ENCODE measurements at places on chromosomes 2 and 18.

DNA sequence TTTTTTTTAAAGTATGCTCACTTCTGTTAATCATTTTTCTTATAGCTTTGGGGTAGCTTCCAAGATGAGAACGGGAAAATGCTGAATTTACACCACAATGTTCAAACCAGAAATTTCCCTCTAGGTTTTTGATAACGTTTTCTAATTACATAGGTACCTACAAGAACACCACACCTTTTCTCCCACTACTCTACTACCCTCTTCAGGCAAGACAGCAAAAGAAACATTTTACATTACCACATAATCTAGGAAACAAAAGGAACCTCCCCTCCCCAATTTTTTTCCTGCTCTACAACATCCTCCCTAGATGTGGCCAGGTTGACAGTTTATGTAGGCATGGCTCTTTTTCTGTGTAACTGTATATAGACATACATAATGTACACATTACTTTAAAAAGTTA, 32.4 kb downstream of the NDUFAF7 start:
- DNase-seq: no peak

- no peak for DNase-seq
Observed at GRCh38 chr2:241001413-241002274, 3.2 kb downstream of the SNED1 start.

GRCh38 chr2:161033059-161033660, 127.1 kb upstream of the TANK start:
- DNase-seq: no peak

DNA sequence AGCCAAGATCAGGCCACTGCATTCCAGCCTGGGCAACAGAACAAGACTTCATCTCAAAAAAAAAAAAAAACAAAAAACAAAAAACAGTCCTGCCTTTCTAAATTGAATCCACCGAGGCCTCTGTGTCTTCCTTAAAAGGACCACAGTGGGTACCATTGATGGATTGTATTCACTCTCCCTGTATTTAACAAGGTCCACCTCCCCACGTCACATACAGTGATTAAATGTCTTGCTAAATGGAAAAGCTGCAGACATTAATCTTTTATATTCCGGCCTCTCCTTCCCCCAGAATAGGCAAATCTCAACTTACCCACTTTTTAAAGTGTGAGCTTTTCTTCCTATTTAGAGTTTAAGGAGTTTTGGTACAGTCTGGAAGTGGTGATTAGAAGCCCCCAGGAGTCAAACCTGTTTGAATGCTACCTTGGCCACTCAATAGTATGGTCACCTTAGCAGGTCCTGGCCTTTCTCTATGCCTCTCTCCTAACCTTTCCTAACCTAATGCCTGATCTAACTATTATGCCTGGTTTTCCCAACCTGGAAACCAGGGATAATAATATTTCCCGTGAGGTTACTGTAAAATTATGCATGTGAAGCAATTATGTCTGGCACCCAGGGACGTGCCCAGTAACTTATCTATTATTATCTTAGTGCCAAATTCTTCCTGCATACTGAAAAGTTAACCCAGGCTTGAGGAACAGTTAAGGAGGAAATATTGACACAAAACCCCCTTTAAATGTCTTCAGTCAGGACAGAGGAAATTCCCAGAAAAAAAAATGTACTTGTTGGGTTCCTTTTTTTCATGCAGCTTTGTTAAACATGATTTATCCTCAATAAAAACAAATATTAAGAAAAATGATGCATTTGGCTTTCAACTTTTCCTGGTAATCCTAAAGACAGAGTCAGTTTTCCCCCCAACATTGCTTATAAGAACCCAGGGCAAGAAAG, 3.1 kb downstream of the NFE2L2 start:
- DNase-seq: peak; percentile 0

GRCh38 chr2:96336104-96336775, 674 bp downstream of the NCAPH start:
- DNase-seq: no peak

GRCh38 chr2:48693645-48694044, 61.9 kb downstream of the LHCGR start:
- DNase-seq: no peak

- DNase-seq: no peak
Observed at GRCh38 chr2:147173189-147173581, 671.6 kb upstream of the ACVR2A start.

DNA sequence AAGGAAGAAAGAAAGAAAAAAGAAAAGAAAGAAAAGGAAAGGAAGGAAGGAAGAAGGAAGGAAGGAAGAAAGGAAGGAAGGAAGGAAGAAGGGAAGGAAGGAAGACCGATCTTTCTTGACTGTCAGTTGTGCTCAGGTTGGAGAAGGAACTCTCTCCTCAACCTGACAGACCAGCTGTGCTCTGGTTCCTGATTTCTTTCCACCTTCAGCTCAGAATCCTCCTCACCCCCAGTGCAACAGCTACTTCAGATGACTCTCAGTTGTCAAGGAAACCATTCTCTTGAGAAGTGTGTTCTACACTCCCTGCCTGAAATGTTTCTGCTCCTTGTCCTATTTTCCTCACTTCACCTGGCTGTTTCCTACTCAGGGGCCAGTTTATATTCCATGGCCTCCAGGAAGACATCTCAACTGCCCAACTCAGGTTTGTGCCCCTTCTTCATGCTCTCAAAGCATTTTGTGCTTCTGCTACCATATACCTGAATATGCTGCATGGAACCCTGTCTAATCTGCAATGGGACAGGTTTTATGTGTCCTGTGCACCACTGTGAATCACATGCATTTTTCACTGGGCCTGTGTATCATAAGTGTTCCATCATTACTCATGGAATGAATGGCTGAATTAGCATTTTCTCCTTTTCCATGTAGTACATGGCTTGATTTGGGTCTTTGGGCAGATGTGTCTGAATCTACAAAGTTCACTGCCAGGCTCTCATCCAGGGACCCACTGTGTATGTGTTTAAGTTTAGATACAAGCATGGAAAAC, 32.8 kb upstream of the DOCK10 start:
- no peak for DNase-seq

GRCh38 chr2:20551260-20551944, 99.5 kb downstream of the HS1BP3 start:
- DNase-seq: no peak

DNA sequence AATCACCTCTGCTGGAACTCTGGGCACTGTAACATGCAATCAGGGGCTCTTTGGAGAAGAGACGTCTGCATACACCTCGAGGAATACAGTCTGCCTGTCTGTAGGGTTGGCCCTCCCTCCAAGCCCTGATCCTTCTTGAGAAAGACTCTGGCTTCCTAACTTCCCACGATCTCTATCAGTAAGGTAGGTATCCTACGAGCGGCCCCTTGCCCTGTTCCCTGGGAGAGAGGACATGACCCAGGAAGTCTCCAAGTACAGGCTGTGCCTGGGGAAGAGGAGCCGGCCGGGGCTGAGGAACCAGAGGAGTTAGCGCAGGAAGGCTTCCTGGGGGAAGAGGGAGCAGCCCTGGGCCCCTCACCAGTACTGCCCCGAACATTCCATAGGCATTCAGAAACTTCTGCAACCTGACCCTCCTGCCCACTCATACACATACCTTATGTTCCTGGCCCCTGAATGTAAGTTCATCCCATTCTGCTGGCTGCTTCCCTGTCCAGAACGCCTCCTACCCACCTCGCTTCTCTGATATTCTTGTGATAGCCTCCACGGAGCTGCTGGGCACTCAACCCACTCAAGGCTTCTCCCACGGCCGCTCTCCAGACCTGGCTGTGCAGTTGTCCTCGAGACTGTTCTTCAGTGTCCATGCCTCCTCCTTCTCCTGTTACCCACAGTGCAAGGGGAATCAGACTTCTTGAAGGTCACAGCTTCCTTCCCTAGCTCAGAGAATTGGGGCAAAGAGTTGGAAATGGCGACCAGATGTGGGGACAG, 116.1 kb downstream of the CYP26B1 start:
- DNase-seq: no peak

GRCh38 chr2:138267902-138268254, 233.7 kb upstream of the SPOPL start:
- DNase-seq: no peak

GRCh38 chr18:36559149-36559857, 261.8 kb downstream of the FHOD3 start:
- no peak for DNase-seq

DNA sequence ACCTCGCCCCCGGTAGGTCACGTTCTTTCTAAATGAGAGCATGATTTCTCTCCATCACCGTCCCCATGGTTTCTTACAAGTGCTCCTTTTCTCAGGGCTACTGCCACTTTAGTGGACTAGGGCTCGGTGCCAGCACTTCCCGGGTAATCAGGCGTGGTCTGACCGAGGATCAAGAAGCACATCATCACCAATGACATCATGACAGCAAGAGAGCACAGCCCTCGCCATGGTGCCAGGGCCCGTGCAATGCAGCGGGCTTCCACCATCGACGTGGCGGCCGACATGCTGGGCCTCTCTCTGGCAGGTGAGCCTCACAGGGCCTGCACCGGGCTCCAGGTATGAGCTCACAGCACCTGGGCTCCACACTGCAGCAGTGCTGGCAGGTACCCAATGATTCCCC, 75.2 kb downstream of the INPP4A start:
- DNase-seq: no peak

DNA sequence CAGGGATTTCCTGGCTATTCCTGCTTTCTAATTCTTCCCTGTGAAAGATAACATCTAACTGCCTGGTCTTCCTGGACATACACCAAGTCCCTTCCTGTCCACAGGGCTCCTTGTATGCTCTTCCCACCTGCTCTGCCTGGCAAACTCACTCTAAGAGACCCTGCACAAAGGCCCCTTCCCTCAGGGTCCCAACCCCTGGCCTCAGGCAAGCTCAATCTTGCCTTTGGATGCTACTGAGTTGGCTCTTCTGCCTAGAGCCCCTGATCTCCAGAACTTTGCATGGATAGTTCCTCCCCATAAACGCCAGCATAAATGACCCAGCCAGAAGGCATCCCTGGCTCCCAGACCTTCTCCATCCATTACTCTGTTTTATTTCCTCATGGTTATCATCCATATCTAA, 98.3 kb upstream of the OTOS start:
- DNase-seq: no peak

DNA sequence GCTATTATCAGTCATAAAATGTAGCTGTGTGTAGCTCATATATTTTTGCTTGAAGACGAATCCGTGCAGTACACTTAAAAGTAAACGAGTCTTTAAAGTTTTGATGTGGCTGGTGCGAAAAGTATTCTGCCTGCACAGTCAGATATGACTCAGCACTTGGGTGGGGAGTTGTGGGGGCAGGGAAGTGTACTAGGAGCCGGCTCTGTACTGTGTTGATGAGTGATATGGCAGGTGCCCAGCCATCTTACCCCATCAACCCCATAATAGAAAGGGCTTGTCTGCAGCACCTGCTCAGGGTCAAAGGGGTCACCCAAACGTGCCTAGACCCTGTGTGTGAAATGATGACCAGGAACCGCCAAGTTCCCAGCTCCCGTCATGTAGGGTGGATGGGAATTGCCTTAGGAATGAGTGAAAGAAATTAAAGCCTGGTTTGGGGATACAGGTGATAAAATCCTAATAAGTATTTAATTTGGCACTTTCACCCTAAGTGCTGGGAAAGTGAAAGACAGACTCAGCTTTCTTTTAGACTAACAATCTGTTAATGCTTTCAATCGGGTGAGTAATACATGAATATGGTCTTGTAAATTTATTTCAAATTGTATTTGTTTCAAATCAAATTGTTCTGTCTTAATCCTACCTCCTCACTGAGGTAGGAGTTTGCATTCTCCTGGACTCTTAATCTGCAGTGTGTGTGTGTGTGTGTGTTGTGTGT, 48.0 kb downstream of the BCL2L11 start:
- DNase-seq: no peak

DNA sequence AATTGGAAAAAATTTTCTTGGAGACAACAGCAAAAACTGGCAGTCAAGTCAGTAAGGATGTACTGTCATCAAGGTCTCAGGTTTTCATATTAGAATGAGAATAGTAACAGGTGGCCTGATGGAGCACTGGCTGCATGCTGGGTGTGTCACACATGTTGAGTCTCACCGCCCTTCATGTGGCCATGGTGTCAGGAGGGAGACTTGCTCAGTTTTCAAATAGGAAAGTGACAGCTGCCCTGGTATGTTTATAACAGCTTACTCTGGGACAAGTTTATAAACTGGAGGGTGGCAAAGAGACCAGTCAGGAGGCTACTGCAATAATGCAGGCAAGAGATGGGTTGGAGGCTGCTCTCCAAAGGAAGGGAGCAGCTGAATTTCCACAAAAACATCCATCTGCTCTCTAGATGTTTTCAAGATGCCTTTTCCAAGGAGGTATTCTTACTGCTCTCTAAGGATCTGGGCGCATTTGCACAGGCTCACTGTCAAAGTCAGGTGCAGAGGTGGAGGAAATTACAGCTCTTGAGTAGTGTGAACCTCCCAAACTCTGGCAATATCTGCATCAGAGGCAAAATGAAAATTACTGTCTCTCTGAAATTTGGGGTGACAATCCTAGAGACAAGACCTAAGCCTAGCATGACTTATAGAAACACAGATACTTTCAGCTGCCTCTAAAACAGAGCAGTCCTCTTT, 321.9 kb upstream of the RAB12 start:
- DNase-seq: no peak

GRCh38 chr2:7444626-7445025, 527.4 kb downstream of the RNF144A start:
- no peak for DNase-seq

DNA sequence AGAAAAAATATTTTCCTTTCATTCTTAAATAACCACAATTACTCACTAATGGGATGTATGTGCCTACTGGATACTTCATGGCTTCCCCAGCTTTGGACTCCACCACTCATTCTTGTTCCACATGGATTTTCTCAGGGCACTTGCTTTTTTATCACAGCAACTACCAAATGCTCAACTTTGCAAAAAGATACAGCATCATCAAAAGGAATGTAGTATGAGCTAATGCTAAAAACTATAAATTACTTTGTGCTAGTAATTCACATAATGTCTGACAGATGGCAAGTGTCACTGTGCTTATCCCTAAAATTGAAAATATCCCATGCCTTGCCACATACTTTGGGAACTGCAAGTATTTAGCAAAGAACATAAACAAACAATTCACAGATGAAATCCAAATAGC, 130.4 kb upstream of the ZFP36L2 start:
- no peak for DNase-seq

DNA sequence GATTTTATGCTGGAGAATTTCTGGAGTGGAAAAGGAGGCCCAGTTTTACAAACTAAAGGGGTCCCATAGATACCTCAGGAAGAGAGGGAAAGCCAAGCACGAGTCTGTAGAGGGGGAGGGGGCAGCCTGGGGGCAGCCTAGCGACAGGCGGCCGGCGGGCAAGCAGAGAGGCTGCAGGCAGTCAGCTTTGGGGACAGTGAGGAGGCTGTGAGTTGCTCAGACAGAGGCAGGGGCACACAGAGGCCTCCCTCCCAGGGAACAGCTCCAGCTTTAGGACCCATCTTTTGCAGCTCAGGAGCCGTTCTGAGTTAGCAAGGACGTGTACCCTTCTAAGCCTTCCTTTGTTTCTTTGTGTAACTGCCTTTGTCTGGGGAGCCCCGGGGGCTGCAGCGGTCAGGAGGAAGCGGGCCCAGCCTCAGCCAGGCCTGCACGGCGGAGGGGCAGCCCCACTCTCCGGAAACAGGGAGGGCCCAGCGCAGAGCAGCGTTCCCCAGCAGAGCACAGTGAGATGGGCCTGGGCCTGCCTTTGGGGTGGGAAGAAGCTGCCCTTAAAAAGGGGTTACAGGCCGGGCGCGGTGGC, 41.1 kb upstream of the RALBP1 start:
- no peak for DNase-seq

- no peak for DNase-seq
Observed at GRCh38 chr2:176147800-176148496, 3.4 kb upstream of the HOXD4 start.

Measured in CD4-positive, alpha-beta T cell treated with Interleukin-17A for 1 hour (primary cell).